ENCODE measurements at places on chromosomes 6 and 20.

DNA sequence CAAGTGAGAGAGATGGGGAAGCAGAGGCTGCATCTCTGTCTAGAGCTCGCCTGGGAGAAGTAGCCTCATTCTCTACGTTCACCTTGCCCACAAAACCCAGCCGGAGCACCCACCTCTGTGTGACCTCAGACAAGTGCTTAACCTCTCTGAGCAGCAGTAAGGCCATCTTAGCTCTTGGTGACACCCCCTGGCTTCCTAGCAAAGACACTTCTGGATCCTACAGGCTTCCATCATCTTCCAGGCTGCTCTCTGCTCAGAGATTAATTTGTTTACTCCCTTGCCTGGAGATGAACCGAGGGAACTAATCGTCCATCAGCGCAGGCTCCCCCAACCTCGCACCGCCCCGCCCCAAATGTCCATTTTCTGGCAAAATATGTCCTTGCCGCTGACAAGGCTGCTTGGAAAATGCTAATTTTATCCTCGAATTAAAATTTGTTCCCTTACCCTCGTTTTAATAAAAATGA is 24.0 kb upstream of the CTNNBL1 start:
- DNase-seq = no peak

GRCh38 chr20:63394069-63394919 is 33.1 kb upstream of the CHRNA4 start:
- DNase-seq = no peak

DNA sequence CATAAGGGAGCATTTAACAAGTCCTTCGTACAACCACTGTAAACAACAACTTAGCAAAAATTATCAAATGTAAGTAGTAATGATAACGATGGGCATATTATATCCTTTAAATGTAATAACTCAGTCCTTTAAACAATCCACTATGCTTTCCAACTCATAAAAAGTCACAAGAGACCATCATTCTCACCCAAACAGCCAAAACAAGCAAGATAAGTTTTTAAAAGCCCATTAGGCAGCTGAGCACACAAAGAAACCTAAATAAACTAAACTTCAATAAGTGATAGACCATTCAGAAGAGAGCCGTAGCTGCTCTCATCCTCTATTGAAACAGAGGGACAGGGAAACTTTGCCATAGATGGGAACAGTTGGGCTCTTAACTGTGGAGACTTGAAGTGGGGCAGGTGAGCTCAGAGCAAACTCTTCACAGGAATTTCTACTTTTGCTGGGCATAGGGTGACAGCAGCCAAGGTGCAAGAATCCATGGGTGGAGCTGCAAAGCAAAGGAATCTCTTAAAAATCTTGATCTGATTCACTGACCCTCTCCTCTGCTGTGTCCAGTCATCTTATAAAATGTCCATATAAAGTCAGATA is 22.5 kb downstream of the RAB22A start:
- DNase-seq = no peak

GRCh38 chr6:43817192-43817591 is 47.2 kb downstream of the VEGFA start:
- DNase-seq = no peak

DNA sequence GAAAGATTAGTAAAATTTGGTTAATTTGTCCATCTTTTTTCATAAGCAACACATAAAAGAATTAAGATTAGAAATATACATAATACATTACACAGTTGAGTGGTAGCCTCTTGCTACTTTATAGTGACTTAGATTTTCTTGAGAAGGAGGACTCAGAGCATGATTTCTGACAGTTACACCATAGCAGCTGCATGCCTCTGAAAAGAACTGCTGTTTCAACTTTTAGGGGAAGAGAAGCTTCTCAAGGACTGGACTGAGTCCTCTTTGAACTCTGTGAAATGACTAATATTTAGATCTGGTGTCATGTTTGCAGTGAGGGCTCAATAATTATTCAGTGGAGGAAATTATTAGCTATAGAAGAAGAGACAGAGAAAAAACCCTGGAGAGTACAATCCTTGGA is 272.5 kb downstream of the BTBD9 start:
- no peak for DNase-seq

DNA sequence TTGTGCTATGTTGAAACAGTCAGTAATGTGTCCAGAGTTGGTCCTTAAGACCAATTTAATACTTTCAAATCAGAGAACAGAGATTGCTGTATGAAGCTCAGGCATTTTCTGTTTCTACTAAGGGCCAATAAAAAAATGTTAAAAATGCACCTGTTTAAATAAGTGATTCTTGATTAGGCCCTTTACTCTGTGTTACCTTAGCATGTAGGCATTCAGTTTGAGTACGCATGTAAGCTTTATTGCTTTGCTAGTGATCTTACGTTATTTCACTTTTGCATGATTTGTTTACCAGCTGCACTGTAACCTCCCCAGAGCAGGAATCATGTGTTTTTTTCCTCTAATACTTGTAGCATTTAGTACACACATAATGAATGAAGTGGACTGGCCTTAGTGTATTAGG is 61.0 kb downstream of the AFG1L start:
- no peak for DNase-seq

DNA sequence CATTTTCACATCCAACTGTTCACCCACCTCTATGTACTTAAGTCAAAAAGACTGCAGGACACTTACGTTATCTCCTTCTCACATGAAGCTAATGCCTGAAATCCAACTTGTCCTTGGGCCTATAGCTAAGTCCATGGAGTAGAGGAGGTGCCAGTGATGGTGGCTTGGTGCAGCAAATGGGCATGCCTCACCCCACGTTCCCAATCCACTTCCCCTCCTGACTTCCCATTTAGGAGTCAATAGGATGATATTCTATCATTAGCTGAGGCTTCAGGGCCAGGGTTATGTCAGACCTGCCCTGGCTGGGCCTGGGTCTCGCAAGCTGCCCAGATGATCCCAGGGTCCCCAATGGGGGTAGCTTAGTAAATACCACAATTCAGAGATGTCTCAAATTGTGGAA is 410.4 kb downstream of the MAFB start:
- DNase-seq = no peak

GRCh38 chr6:31498748-31499147 is 803 bp downstream of the MICB start:
- no peak for DNase-seq

- DNase-seq = no peak
Measured at GRCh38 chr6:106244931-106245330, 80.6 kb downstream of the ATG5 start.

GRCh38 chr6:108619431-108620197 is 58.9 kb downstream of the FOXO3 start:
- DNase-seq = no peak

Measured in stimulated activated CD4-positive, alpha-beta T cell treated with anti-CD3 and anti-CD28 coated beads, Interleukin-15, amount 100 ng/mL, for 1 hour (primary cell).